CD4-positive, alpha-beta T cell treated with Interleukin-6 at 100 ng/mL for 8 hours (primary cell): ENCODE measurements at places on chromosomes 5 and 9.

DNA sequence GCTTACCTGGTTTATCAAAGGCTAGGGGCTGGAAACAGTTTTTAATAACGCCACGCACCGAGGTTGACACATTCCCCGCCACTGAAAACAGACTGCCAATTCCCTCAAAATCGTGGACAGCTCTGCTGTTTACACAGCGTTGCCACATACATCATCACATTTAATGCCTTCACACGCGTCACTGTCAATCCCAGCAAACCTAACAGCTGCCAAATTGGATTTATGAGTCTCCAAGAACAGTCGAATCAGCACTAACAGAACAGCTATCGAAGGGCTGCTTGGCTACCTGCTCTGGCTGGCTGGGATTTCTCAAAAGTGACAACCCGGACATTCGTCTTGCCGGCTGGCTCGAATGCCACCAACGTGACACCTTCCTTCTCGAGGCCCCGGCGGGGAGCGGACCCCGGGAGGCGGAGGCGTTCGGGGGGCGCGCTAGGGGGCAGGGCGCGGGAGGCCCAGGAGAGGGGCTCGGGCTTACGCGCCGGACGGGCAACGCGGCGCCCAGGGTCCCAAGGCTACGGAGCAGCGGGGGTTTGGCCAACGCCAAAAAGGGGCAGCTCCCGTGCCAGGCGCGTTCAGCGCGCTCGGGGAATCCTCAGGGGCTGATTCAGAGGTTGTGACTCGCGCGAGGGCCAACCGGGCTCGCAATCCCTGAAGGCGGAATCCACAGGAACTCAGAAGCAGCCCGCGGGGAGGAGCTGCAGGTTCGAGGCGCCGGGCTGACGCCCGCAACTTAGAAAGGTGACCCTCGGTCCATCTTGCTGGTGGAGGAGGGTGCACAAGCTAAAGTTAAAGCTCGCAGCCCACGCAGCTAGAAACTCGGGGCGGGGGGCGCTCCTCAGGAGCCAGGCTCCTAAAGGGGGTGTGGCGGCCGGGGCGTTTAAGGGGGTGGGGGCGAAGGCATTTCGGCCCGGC is 1.2 kb downstream of the CDC14B start:
- no peak for DNase-seq

GRCh38 chr5:72510610-72511181 is 3.5 kb upstream of the ZNF366 start:
- DNase-seq: no peak

DNA sequence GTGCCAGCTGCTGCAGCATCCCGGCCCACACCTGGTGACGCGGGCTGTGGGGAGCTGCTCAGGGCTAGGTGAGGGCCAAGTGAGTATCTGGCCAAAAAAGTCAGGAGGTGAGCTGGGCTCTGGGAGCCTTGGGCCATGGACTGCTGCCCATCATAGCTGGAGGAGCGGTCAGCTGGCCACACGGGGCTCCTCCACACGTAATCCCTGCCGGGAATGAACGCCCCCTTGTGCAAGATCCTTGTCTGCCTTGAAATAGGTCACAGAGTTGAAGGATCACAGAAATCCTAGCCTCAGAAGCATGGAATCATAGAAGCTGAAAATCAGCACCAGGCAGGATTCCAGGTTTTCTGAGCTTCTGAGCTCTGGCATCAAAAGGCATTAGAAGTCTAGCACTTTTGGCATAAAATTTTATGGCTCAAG is 16.8 kb upstream of the COL27A1 start:
- no peak for DNase-seq

GRCh38 chr9:121325387-121325786 is 44.7 kb downstream of the STOM start:
- DNase-seq: no peak

- no peak for DNase-seq
Observed at GRCh38 chr5:139915266-139915665, 119.7 kb downstream of the PSD2 start.

- no peak for DNase-seq
Observed at GRCh38 chr9:15332939-15333338, 25.9 kb upstream of the TTC39B start.

DNA sequence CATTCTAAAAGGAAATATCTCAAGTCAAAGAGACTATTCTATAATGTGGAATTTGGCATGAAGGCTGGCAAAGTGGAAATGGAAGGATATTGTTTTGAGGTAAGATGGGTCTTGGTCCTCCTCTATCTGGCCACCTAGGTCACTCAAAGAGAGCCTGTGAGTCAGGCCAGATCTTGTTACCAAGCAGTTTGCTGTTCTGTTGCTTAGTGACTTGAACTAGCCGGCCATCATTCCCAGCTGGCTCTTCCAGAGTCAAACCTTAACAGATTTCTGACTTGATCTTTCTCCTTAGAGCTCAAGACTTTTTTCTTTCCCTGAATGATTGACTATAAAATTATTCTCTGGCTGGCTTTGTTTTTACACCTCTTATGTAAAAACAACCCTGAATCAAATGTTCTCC is 136.1 kb downstream of the PDE4D start:
- no peak for DNase-seq

GRCh38 chr5:72849546-72849945 is 33.1 kb downstream of the TNPO1 start:
- DNase-seq: no peak
